Cardiac fibroblast (primary cell): ENCODE measurements at places on chromosomes 4 and X.

DNA sequence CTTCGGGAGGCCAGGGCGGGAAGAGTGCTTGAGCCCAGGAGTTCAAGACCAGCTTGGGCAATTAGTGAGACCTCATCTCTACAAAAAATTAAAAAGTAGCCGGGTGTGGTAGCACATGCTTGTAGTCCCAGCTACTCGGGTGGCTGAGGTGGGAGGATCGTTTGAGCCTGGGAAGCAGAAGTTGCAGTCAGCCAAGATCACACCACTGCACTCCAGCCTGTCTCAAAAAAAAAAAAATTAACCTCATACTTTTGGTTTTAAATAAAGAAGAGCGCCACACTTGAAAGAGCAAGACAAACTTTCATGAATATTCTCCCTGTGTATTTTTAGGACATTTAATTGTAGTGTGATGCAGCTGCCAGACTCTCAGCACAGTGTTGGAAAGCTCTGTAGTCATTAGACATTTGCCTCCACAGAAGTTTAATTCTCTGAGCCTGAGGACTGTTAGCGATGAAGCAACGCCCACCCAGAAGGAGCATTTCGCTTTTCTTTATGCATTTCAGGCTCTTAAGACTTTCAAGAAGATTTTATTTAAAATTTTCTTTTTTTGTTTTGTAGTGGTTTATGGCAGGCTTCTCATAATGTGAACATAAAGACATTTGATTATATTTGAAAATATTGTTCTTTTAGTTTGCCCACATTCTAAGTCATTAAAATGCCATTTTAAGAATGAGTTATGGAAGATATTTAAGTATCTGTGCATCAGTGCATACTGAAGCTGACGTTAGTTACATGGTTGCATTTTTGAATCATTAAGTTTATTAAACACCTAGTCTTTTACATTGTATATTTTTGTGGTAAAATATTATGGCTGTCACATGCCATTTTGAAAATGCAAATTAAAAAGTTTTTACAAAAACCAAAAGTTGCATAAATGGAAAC lies 45.8 kb downstream of the DCLK2 start:
- no peak for DNase-seq

GRCh38 chrX:107849747-107850421 lies 24.2 kb downstream of the MID2 start:
- DNase-seq = peak; percentile 14

- peak; percentile 63 for DNase-seq
These were observed 111.1 kb downstream of the RTL3 start for GRCh38 chrX:78548012-78548411.

GRCh38 chrX:96791559-96791958 lies 92.1 kb upstream of the RPA4 start:
- peak; percentile 74 for DNase-seq

DNA sequence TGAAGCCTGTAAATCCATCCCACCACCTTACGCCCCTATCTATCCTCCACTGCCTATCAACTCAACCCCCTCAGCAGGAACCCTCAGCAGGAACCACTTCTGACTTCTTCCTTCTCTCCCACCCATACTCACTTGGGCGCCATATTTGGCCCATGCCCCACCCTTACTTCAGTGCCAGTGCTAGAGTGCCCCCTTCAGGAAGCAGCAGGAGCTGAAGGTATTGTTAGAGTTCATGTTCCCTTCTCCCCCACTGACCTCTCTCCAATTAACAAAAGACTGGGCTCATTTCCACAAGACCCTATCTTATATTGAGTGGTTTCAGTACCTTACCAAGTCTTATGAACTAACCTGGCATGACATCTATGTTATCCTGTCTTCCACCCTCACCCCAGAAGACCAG lies 363.1 kb upstream of the SLIT2 start:
- no peak for DNase-seq

DNA sequence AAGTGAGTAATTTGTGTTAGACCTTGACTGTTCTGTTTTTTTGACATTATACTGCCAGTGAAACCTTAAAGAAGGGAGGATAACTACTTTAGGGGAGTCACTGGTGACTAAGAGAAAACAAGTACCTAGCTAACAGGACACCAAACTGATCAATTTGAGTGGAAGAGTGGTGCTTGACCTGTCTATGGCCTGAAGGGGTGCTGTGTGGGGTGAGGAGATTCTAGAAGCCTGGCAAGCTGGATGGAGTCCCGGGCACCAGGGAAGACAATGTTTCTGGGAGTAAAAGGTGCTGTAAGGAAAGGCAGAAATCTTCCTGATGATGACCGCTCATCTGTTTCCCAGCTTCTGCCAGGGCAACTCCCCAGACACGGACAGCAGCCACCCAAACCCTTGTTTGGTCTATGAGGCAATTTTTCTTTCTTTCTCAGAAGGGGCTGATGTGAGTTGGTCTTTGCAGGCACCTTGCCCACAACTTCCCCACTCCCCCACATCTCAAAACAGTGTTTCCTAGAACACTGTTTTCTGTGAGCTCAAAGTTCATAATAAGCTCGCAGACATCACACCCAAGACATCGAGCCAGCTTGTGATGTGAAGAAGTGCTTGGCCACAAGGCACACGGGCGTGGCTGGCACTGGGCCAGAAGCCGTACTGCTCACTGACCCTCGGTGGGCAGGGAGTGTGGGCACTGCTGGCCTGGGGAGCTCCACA lies 4.6 kb downstream of the TXK start:
- DNase-seq = peak; percentile 13

DNA sequence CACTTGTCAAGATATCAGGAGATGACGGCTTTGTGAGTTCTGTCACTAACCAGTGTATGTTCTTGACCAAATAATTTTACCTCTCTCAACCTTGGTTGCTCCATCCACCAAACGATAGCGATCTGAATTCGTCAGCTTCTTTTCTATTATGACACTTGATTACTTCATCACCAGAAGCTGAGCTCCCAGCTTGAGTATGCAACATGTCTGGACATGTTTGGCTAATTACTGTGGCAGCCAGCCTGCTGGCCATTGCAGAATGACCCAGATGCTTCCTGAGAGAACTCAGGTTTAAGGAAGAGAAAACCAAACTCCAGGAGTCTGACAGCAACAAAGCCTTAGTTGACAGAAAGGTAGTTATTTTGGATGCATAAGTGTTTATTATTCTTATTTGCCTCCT lies 46.4 kb upstream of the PARM1 start:
- peak; percentile 30 for DNase-seq

- DNase-seq = no peak
These were observed 39.7 kb downstream of the CORIN start for GRCh38 chr4:47798165-47798564.

- DNase-seq = no peak
These were observed 21.4 kb upstream of the SLC10A6 start for GRCh38 chr4:86870442-86871069.

DNA sequence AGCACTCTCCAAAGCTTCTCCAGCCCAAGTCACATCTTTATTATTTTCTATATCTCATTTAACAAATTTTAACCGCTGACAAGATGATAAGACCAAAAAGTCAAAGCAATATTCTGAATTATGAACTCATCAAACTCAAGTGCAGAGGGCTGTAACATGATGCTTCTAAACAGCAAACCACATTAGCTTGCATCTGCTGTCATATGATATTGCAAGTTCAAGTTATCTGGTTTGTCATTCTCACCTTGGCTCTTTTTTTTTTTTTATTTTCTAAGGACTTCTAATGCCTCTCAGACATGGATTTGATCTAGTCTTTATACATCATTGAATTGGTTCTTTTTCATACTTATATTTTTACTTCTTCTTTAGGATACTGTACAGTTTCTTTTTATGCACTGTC lies 93.4 kb downstream of the SLC10A7 start:
- DNase-seq = no peak

GRCh38 chr4:182177166-182177565 lies 66.0 kb upstream of the TENM3 start:
- no peak for DNase-seq

GRCh38 chrX:43949669-43950068 lies 23.5 kb downstream of the NDP start:
- peak; percentile 8 for DNase-seq

DNA sequence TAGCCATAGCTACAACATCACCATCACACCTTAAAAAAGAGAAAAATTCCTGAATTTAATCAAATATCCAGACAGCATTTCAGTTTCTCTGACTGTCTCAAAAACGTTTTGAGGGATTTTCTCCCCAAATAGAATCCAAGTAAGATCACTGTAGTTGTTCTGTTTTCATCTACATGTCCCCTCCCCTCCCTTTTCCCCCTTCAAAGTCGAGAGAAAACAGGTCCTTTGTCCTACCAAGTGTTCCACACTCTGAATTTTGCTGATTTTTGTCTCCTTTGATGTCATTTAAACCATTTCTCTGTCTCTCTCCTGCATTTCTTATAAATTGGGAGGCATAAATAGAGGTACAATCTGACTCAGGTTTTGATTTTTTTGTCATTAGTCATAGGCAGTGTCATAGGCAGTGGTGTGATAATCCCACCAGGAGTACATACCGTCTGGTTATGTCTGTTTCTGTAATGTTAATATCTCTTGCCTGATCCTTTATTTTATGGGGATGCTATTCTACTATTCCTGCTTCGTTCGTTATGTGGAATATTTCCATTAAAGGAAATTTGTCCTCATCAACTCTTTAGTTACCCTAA lies 348.6 kb downstream of the PTTG2 start:
- peak; percentile 19 for DNase-seq

- DNase-seq = peak; percentile 36
These were observed 23.8 kb downstream of the BMX start for GRCh38 chrX:15524417-15524816.
